HFFc6 (cell line): ENCODE measurements at places on chromosomes 4 and X. TPM values are rescaled to one million over a fixed set of nuclear protein-coding genes. Genes with fewer than 3 reads are reported as not detected.

DNA sequence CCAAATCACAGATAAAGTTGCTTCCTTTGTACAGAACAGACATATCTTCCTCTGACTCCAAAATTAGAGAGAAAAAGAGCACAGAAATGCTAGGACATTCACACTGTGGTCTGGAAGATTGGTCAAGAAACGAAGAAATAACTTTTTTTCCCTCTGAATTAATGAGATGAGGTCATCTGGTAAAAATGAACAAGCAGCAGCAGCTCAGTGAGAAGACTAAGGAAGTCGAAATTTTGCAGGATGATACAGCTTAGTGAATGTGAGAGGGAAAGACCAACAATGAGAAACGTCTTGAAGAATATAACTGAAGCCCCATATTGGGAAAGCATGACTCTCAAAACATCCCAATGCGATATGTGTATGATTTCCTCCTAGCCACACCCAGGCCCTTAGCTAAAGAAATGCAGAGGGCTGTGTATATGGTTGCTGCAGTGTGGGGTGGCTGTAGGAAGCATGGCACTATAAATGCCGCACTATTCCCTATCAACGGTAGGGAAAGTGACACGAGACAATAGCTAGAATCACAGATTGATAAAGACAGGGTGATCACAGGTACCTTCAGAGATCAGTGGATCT lies 208.6 kb downstream of the VEGFC start:
- peaks cover 1% of the 10 kb centered on the region for H3K27me3 ChIP-seq
- H3K36me3 ChIP-seq, result no peaks in the 10 kb centered on the region
- DNase-seq, result peak; percentile 7
- H3K4me3 ChIP-seq, result peak overlapping the region; percentile 18; the same call in 1 of the 2 replicates
- H3K4me1 ChIP-seq, result peaks cover 14% of the 10 kb centered on the region

DNA sequence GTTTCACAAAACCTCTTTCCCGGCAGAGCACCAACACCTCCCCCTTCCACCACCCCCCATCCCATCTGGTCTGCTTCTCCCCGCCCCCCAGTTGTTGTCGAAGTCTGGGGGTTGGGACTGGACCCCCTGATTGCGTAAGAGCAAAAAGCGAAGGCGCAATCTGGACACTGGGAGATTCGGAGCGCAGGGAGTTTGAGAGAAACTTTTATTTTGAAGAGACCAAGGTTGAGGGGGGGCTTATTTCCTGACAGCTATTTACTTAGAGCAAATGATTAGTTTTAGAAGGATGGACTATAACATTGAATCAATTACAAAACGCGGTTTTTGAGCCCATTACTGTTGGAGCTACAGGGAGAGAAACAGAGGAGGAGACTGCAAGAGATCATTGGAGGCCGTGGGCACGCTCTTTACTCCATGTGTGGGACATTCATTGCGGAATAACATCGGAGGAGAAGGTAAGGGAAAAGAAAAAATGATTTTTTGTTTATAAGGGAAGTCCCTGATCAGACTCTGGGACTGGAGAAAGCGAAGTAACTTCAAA lies at the start of gene PDGFRA:
Gene PDGFRA, plus strand, starts transcription at position 333 of the 541 bp plus-strand sequence. CDS start 29,476 bp downstream, outside the sequence.
- peak within 1 kb of the TSS; percentile 94 for H3K4me3 ChIP-seq
- peaks cover 53% of the 10 kb centered on the region for H3K4me1 ChIP-seq
- peak; percentile 48 for DNase-seq
- H3K27ac ChIP-seq, result peak within 1 kb of the TSS; percentile 82
- H3K36me3 ChIP-seq, result peaks cover 19% of the 10 kb centered on the region; the same call in 1 of the 2 replicates

DNA sequence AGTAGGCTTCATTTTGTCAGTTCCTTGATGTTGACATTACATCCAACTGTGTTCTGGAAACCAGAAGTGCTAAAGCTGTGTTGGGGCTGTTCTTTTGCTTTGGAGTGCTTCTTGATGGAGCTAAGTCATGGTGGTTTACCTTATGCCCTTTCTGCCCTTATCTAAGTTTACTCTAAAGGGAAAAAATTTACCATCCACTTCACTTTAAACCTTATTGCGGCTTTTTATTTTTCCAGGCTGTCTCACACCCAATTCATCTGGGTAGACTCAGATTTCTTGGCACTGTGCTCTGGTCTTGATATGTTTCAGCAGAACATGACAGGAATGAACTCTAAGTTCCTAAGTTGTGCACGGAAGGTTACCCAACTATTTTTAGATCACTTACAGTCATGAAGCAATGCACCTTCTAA lies 104.7 kb upstream of the TTC29 start:
- H3K27me3 ChIP-seq, result peaks cover 2% of the 10 kb centered on the region; the same call in 1 of the 2 replicates
- H3K4me3 ChIP-seq, result no peak overlapping the region; the same call in 1 of the 2 replicates
- no peaks in the 10 kb centered on the region for H3K36me3 ChIP-seq
- no peak overlapping the region for H3K27ac ChIP-seq
- peaks cover 5% of the 10 kb centered on the region; the same call in 1 of the 2 replicates for H3K4me1 ChIP-seq

DNA sequence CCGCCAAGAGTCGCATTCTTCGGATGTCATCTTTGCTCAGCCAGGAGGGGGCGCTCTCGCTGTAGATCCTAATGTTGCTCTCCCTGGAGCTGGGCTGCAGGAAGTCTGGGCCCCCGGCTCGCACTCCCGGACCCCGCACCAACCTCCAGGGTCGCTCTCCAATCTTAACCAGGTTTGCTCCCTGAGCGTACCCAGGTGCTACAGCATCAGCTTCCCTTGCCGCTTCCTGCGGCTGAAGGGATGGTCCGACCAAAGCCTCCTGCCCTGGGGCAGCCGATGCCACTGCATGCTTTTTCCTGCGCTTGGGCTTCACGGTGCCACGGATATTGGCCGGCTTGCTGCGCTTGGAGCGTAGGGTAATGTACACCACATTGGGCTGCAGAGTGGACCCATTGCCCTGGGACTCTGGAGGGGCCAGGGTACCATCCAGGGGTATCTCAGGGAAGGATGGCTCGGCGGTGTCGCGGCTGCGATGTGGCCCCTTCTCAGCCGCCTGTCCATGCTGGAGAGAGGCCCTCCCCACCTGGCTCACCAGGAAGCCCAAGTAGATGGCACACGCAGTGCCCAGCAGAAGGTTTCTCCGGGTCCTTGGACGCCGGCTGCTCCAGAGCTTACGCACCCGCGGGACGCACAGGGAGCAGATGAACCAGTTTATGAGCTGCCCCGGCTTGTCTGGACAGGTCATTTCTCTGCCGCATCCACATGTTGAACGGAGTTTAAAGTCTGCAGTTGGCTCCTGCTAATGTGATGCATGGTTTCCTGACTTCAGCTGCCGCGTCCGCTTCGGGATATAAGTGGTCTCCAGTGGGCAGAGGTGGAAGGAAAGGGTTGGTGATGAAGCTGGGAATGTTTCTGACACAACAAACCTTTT lies 1.9 kb downstream of the GASK1B start:
- H3K36me3 ChIP-seq, result no peaks in the 10 kb centered on the region
- no peaks in the 10 kb centered on the region; the same call in 1 of the 2 replicates for H3K27me3 ChIP-seq
- peak overlapping the region; percentile 68; the same call in 1 of the 2 replicates for H3K4me3 ChIP-seq

DNA sequence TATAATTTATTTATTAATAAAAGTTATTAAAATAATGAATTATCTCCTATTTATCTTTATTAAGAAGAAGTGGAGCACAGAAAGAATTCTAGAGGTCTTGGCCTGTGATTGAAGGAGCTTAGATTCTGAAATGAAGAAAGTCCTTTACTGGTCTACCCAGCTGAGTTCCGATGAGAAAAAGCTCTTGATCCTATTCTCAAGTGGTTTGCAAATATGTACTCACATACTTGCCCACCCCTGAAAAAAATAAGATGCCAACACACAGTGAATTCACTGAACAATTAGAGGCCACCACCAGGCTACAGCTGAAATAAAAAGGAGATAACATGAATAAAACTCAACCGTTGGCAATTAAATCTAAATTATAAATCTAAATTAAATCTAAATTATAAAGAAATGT lies 253.4 kb downstream of the MAPK10 start:
- H3K27ac ChIP-seq, result no peak overlapping the region
- H3K4me1 ChIP-seq, result no peaks in the 10 kb centered on the region
- H3K4me3 ChIP-seq, result no peak overlapping the region
- no peaks in the 10 kb centered on the region for H3K36me3 ChIP-seq
- DNase-seq, result no peak
- H3K27me3 ChIP-seq, result no peaks in the 10 kb centered on the region

GRCh38 chrX:1462596-1463251 lies 10.0 kb upstream of the ASMTL start:
- H3K36me3 ChIP-seq, result no peaks in the 10 kb centered on the region
- peak; percentile 68 for DNase-seq
- no peak overlapping the region for H3K27ac ChIP-seq
- peaks cover 27% of the 10 kb centered on the region for H3K27me3 ChIP-seq
- peak overlapping the region; percentile 11; the same call in 1 of the 2 replicates for H3K4me3 ChIP-seq

DNA sequence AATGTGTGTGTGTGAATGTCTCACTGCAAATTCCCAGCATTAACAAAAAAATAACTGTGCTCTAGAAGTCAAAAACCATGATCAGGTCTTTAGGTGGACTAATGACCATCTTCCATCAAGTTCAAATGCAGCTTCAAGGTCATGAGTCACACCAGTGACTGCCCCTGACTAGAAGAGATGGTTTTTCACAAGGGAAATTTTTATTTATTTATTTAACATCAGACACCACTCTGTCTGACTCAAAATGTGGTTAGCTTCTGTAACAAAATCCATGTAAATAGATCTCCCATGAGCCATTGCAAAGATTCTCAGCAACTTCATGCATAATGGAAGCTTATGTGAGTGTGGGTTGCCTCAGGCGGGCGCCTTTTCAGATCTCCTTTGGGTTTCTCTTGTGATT lies 219.2 kb downstream of the KIT start:
- no peak overlapping the region for H3K4me3 ChIP-seq
- peaks cover 4% of the 10 kb centered on the region; the same call in 1 of the 2 replicates for H3K4me1 ChIP-seq
- peak; percentile 2 for DNase-seq

- peak overlapping the region; percentile 8; the same call in 1 of the 2 replicates for H3K4me3 ChIP-seq
- no peaks in the 10 kb centered on the region for H3K36me3 ChIP-seq
- peak; percentile 41 for DNase-seq
- peaks cover 53% of the 10 kb centered on the region for H3K4me1 ChIP-seq
These were observed 129.5 kb downstream of the PACRGL start for GRCh38 chr4:20829617-20830357.

- no peaks in the 10 kb centered on the region; the same call in 1 of the 2 replicates for H3K27me3 ChIP-seq
- H3K4me3 ChIP-seq, result peak overlapping the region; percentile 28; the same call in 1 of the 2 replicates
- H3K36me3 ChIP-seq, result no peaks in the 10 kb centered on the region
- peaks cover 35% of the 10 kb centered on the region for H3K4me1 ChIP-seq
These were observed 11.3 kb downstream of the ARL13A start for GRCh38 chrX:100980608-100981497.

DNA sequence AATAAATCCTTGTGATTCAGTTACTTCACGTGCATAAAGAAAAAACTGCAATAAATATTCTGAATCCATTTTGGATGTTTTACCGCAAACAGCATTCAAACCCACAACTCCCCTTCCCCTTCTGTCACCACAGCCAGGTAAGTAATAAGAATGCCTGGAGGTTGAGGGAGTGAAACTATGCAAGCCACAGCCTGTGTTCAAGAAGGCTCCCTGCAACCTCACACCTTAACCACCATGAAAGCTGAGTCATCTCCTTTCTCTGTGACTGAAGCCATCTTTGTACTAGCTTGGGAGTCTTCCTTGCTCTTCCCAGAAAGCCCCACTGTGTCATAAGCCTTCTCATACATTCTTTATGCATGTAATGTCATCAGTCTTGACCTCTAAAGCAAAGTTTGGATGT lies 297.0 kb upstream of the PUDP start:
- no peak overlapping the region for H3K4me3 ChIP-seq
- peaks cover under 1% of the 10 kb centered on the region; the same call in 1 of the 2 replicates for H3K27me3 ChIP-seq
- H3K36me3 ChIP-seq, result no peaks in the 10 kb centered on the region
- H3K27ac ChIP-seq, result no peak overlapping the region
- DNase-seq, result no peak

GRCh38 chrX:68750316-68750715 lies 78.5 kb upstream of the EFNB1 start:
- H3K4me1 ChIP-seq, result no peaks in the 10 kb centered on the region
- H3K27ac ChIP-seq, result no peak overlapping the region
- H3K27me3 ChIP-seq, result peaks cover 6% of the 10 kb centered on the region; the same call in 1 of the 2 replicates
- no peak overlapping the region for H3K4me3 ChIP-seq
- DNase-seq, result no peak
- no peaks in the 10 kb centered on the region for H3K36me3 ChIP-seq

DNA sequence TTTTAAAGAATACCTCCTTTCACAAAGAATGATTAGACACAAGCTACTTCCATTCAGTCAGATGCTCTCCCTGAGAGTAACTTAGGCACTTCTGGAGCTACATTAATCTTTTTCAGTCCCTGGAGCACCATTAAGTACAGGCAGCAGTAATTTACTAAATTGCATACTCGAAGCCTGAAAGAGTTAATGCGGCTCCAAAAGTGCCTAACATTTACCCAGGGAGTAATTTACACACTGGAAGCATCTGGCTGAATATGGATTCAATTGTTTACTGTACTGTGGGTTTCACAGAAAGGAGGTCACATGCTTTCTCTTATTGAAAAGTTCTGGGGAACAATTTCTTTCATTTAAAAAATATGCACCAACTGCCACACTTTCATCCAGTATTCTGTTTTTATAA lies 260.8 kb upstream of the TENM3 start:
- no peaks in the 10 kb centered on the region for H3K36me3 ChIP-seq
- H3K4me1 ChIP-seq, result peaks cover 20% of the 10 kb centered on the region
- DNase-seq, result no peak
- no peak overlapping the region for H3K27ac ChIP-seq
- peaks cover 16% of the 10 kb centered on the region for H3K27me3 ChIP-seq

- no peak overlapping the region for H3K4me3 ChIP-seq
- H3K27me3 ChIP-seq, result peaks cover under 1% of the 10 kb centered on the region; the same call in 1 of the 2 replicates
- H3K27ac ChIP-seq, result no peak overlapping the region
- peaks cover 28% of the 10 kb centered on the region for H3K4me1 ChIP-seq
- peaks cover 26% of the 10 kb centered on the region for H3K36me3 ChIP-seq
These were observed 47.0 kb downstream of the NSG1 start for GRCh38 chr4:4433941-4434340.

DNA sequence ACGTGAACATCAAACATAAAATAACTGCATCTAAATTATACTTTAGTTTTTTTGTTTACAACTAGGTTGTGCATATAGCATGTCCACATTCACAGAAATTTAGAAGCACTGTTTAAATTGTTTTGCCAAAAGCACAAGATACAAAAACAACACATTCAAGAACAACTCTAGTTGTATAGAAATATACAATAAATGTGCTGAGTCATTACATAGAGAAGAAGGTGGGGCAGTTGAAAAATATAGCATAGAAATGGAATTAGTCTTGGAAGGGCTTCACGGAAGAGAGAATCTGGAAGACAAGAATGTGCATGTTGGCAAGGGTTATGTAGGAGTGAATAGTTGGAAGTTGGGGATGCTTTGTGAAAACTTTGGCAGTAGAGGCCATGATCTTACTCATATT lies 239.0 kb upstream of the GLRA2 start:
- no peak overlapping the region for H3K4me3 ChIP-seq
- no peaks in the 10 kb centered on the region for H3K27me3 ChIP-seq
- H3K4me1 ChIP-seq, result no peaks in the 10 kb centered on the region
- H3K36me3 ChIP-seq, result no peaks in the 10 kb centered on the region

DAPP1 gene
- total RNA-seq, result not detected in 3 replicates

NUDT10 gene
- 0.13 TPM in 1 of 3 replicates, not detected in the others for total RNA-seq

PDGFRA gene
- 22.8 and 89.1 TPM in 2 replicates for total RNA-seq

PNMA6F gene
- total RNA-seq, result not detected in 3 replicates

FAM184B gene
- total RNA-seq, result not detected in 3 replicates

TLR7 gene
- not detected in 3 replicates for total RNA-seq

TCEAL5 gene
- not detected in 2 replicates for total RNA-seq

MAN2B2 gene
- 39.8 to 44.5 TPM (median 44.5 TPM) in 3 replicates for total RNA-seq
